ENCODE measurements at places on chromosomes 4 and X.

DNA sequence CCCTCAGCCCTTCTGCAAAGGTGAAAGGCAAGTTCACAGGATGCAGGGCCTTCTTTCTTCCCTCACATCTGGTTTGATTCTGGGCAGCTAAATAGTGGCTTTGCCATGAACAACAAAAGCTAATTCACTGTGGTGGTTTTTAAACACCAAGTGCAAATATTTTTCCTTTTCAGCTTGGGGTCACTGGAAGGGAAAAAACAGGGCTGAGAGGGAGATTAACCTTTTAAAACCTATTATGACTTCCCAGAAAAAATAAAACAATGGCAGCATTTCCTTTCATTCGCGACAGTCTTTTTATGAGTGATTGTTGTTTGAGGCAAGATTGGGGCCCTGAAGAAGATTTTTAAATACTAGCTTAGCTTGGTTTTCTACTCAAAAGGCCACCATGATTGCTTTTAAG is 103.7 kb upstream of the SCML1 start:
- no peak for DNase-seq

DNA sequence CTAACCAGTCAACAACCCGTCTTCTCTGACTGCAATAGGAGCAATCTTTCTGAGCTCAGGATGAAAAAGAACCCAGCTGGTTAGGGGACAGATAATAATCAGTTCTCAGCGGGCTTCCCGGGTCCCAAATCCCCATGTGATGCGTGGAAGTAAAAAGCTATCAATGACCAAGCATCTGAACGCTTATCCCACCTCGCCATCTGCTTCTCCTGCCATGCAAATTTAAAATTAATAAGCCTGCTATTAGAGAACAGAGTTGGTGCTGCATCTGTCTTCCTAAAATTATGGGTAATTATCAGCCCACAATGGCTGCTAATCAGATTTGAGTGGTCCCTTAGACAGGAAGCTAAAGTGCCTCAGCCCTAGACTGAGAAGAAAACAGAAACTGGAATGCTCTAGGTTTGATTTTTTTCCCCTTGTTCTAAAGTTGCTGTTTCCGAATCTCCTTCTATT is 37.5 kb downstream of the AFAP1 start:
- DNase-seq: no peak

GRCh38 chr4:48129307-48130014 is 4.6 kb downstream of the TXK start:
- DNase-seq: no peak

- no peak for DNase-seq
Observed at GRCh38 chr4:87881115-87881514, 48.3 kb downstream of the MEPE start.

GRCh38 chr4:39825741-39826231 is 127.8 kb downstream of the UBE2K start:
- DNase-seq: no peak

GRCh38 chrX:134174859-134175258 is 62.1 kb upstream of the CCDC160 start:
- no peak for DNase-seq

DNA sequence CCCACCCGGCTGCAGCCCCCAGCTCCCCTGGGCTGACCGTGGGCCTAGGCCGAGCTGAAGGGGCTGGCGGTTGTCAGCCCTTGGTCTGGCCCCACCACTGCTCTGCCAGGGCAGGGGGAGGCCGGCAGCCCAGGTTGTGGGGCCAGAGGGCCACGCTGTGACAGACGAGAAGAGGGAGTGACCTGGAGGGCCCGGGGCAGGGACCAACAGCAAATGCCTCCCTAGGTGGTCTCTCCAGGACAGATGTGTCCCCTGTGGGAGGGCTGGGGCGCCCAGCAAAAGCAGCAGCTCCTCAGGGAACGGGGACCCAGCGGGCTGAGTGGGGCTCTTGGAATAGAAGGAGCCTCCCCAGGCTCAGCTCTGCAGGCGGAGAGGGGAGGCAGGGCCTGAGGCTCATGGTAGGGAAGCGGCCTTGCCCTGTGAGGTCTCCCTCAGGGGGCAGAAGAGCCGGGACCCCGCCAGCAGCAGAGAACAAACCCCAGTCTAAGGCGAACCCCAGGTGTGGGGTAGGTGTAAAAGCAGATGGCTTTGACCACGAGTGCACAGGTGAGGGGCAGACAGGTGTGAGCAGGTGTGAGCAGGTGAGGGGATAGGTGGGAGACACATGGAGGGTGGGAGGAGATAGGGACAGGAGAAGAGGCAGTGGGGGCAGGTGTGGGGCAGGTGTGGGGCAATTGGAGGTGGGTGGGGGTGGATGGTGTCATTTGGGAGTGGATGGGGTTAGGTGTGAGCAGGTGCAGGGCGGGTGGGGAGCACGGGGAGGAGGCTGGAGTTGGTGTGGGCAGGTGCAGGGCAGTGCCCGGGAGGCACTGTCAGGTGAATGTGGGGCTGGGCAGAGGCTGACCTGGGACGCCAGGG is 34.1 kb upstream of the SPON2 start:
- DNase-seq: no peak

DNA sequence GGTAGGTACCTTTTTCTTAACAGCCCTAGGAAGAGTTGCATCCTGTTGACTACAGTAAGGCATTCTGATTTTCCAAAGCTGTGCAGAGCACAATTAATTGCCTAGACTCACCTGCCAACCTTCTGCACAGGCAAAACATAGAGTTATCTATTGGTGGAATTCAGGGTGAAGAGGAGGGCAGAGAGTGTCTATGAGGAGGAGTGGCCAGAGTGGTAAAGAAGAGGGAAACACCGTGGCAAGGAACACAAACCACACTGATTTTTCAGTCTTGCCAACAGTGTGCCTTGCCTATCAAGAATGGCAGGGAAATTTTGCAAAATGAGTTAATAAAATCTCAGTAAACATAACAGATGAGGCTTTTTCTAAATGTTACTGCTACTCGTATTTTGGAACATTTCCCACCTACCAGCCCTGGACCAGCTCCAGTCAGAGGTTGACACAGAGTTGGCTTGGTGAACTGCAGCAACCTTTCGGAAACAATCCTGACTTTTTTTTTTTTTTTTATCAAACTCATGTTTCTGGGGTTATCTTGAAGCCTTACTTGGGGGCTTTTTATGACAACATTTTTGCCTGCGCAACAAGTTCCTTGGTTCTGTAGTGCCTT is 67.9 kb upstream of the CAPN6 start:
- DNase-seq: no peak

GRCh38 chr4:16226816-16227461 is 668 bp upstream of the TAPT1 start:
- DNase-seq: no peak

GRCh38 chrX:26295425-26295824 is 79.5 kb downstream of the MAGEB5 start:
- DNase-seq: no peak

GRCh38 chrX:42825201-42825600 is 47.2 kb upstream of the PPP1R2C start:
- no peak for DNase-seq

- no peak for DNase-seq
Observed at GRCh38 chrX:12617241-12617640, 174.0 kb upstream of the PRPS2 start.

- DNase-seq: no peak
Observed at GRCh38 chr4:75717408-75717807, 7.0 kb upstream of the USO1 start.

DNA sequence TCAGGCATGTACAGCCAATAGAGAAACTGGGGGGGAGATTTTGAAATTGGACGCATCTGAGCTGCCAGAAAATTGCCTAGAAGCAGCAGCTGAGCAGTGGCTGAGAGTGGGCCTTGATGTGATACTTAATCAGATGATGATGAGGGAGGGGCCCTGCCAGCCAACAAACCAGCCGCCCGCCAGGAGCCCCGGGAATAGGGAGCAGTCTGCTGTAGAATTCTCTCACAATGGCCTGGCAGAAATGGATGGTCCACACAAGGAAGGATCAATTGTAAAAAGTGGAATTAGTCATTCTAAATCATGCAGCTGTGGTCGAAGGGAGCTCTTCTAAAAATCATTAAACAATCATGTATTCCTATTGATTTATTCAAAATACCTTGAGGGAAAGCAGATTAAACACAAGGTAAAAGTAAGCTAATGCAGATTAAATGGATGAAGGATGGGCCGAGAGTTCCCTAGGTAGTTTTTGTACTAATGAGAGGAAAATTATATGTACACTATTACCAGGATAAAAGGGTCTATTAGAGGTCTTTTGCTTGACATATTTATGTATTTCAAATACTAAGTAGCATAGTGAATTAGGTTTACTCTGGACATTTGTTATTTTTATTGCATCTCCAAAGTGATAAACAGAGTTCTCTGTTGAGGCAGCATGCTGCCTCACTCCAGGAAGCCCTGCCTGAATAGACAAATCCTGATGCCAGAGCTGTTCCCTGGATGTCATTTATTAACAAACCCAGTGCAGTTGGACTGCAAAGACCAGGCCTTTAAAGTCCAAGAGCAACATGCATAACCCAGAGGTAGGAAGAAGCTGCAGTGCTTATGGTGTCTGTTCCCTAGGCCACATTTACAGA is 91.3 kb downstream of the NKX6-1 start:
- no peak for DNase-seq

- no peak for DNase-seq
Observed at GRCh38 chr4:99572527-99573240, 1.9 kb upstream of the MTTP start.

- DNase-seq: no peak
Observed at GRCh38 chrX:154030266-154030665, 10.6 kb upstream of the IRAK1 start.

GRCh38 chrX:120305531-120306141 is 5.6 kb downstream of the TMEM255A start:
- no peak for DNase-seq

DNA sequence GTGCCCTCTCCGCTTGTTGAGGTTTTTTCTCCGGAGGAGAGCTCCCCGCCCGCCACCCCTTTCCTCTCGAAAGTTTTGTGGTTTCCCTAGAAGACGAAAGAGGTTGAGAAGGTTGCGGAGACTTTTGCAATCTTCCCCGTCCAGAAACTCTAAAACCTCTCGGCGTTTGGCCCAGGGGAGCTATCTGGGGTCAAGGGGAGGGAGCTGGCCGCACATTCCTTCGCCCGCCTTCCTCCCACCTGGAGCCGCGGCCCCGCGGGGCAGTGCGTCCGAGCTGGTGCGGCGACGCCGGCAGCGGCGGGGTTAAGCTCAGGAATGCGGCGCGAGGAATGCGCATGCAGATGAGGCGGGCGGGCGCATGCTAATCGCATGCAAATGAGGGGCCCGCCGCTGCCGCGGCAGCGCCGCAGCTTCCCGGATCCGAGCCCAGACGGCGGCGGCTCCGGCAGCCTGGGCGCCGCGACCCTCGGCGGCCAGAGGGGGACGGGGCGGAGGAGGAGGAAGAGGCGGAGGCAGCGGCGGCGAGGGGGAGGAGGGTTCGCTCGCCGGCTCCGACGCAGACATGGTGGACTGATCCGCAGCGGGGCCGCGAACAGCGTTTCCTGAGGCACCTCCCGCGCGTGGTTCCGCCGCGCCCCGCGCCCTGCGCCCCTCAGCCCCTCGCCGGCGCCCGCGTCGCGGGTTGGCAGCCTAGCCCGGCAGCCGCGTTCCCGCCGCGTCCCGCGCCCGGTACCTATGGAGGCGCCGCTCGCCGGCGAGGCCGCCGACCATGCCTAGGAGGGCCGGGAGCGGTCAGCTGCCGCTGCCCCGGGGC is at the start of gene WWC2:
Gene WWC2 (plus strand): TSS at position 535 of the 814 bp plus-strand sequence. CDS start 235 bp downstream, at position 770.
- DNase-seq: peak; percentile 86

GRCh38 chr4:107133965-107134653 is 98.0 kb upstream of the DKK2 start:
- no peak for DNase-seq

DNA sequence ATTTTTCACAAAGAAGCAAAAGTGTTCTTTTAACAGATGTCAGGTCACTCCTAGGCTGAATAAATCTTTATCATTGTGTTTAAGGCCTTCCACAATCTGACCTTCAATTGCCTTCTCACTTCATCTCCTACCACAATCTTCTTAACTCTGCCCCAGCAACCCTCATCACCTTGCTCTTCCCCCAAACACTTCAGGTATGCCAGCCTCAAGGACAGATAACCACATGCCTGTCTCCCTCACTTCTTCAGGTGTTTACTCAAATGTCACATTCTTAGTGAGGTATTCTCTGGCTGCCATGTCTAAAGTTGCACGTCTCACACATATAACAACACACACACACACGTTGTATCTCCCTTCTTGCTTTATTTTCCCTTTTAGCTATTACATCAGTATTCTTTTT is 146.5 kb downstream of the ANKRD50 start:
- no peak for DNase-seq

DNA sequence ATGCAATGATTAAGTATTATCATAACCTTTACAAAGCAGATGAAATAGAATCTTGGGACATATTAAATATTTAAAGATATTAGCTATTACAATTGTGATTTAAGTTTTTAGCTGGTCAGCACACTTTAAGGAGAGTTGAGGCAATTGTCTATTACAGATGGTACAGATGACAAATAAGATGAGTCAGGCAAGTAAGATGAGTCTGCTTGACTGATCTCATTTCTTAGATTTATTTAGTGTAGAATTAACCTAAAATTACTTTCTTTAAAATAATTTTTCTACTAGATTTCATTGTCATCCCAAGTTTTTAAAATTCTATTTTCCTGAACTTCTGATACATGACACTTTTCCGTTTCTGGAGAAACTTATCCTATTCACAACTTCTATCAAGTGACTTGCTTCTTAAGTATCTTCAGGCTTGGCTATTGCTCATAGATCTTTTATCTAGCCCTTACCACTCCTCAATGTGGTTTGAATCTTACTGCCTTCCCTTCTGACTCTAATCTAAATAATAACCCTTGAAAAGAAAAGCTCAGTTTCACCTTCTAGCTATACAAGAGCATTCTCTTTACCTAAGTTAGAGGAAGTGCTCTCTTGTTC is 32.9 kb downstream of the CXCL1 start:
- no peak for DNase-seq

DNA sequence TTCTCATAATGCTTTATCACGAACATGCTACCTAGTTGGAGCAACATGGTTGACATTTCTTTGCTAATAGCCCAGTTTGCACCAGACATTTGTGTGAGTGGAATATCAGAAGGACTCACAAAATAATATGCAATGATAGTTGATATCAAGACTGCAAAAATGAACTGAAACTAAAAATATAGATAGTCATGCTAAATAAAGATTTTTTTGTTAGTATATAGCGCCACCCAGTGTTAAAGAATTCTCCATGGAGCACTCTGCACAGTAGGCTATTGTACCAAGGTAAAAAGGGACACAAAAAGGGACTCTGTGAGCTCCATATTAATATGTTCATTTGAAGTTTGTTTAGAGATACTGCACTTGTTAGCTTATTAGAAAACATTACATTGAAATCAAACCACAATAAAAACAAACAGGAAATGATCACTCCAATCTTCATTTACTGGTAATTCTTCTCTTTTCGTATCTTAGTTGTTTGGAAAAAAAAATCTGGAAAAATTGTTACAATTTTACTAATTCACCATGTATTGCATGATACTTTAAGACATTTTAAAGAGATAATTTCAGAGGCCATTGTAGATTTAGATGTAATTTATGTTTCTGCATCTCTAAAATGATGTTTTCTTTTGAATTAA is 1509.6 kb downstream of the ADGRL3 start:
- no peak for DNase-seq

GRCh38 chrX:109928596-109929335 is 74.1 kb upstream of the TMEM164 start:
- DNase-seq: no peak

Data from AG09319 (cell line).